ENCODE measurements at places on chromosomes 16 and 17.

- no peak for DNase-seq
These were observed 53.0 kb downstream of the VAC14 start for GRCh38 chr16:70747703-70748631.

DNA sequence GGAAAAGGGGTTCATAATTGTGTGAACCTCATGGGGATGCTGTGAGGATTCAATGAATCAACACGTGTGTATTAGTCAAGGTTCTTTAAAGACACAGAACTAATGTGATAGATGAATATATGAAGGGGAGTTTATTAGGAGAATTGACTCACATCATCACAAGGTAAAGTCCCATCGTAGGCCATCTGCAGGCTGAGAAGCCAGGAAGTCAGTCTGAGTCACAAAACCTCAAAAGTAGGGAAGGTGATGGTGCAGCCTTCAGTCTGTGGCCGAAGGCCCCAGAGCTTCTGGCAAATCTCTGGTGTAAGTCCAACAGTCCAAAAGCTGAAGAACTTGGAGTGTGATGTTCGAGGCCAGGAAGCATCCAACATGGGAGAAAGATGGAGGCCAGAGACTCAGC lies 413.4 kb downstream of the CDH13 start:
- peak; percentile 17 for DNase-seq

GRCh38 chr16:22670044-22670536 lies 143.9 kb upstream of the HS3ST2 start:
- DNase-seq = peak; percentile 21

DNA sequence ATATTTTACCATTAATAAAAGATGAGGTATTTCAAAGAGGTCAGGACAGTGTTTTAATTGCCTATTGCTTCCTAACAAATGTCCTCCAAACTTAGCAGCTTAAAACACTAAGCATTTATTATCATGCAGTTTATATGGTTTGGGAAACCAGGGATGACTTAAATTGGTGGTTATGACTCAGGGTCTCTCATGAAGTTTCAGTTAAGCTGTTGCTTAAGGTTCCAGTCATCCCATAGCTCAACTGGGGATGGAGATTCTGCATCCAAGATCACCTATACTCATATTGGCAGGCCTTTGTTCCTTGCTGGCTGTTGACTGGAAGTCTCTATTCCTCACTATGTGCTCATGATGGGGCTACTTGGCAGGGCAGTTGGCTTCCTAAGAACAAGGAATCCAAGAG lies 1329.9 kb upstream of the GOT2 start:
- peak; percentile 1 for DNase-seq

DNA sequence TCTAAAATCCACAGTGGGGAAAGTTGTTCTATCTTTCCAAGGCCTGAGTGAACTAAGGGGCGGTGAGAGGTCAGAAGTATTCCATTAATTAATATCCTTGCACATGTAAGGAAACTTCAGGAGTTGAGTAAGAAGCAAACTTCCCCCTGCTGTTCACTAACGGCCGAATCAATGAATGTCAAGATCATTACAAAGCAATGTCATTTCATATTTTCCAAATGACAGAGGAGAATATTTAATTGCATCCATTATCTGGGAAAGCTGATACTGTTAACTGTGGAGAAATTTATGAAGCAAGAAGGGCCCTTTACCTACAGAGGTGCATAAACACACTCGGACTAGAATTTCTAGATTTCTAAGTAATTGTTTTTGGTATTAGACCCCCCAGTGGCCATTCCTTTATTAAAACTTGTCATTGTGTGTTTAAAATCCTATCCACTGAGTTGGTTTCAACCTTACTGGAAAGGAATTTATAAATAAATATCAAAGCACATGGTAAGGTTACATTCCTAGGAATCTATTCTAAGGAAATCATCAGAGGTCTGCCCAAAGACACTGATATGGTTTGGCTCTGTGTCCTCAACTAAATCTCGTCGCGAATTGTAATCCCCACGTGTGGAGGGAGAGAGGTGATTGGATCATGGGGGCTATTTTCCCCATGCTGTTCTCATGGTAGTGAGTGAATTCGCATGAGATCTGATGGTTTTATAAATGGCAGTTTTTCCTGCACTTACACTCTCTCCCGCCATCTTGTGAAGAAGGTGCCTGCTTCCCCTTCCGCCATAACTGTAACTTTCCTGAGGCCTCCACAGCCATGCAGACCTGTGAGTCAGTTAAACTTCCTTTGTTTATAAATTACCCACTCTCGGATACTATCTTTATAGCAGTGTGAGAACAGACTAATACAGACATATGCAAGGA lies 20.4 kb upstream of the SMURF2 start:
- DNase-seq = peak; percentile 59

GRCh38 chr17:57941384-57942370 lies 13.5 kb downstream of the CUEDC1 start:
- no peak for DNase-seq

- no peak for DNase-seq
These were observed 21.2 kb upstream of the LRRC37A start for GRCh38 chr17:46273541-46274236.

Measured in AG10803 (cell line).